ENCODE measurements at places on chromosomes 3 and 15.
A peak's percentile ranks its signal among the peaks of the same experiment; 100 is the strongest.

DNA sequence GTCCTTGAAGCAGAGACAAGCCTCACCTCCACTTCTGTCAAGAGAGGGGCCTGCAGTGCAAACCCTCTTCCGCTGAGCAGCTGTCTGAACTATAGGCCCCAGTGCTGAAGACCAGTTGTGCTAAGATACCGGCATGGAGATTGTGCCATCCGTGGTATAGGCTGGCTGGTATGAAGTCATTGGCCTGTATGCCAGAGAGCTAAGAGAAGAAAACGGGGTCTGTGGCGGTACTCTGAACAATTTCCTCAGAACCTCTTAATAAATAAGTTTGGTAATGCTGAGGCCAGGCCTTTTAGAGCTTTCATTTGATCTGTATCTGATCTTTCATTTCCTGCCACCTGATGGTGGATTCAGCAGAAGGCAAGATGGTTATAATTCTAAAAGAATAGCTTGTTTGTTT lies 123.0 kb downstream of the LRIG1 start:
- DNase-seq = no peak

GRCh38 chr3:139020868-139021234 lies at the start of gene PRR23B:
PRR23B (minus strand) TSS chr3:139020926; CDS start chr3:139020661, 265 bp downstream.
- DNase-seq = no peak

- DNase-seq = no peak
Measured at GRCh38 chr15:62320259-62320658, 155.2 kb upstream of the C2CD4B start.

- no peak for DNase-seq
Measured at GRCh38 chr15:56984681-56985481, 66.4 kb downstream of the TCF12 start.

- DNase-seq = peak; percentile 78
Measured at GRCh38 chr3:2098398-2099027, at the start of gene CNTN4. CNTN4 (plus strand) TSS chr3:2098866.

GRCh38 chr3:100875239-100875638 lies 118.0 kb downstream of the ABI3BP start:
- no peak for DNase-seq

- no peak for DNase-seq
Measured at GRCh38 chr3:11312166-11312565, 40.0 kb downstream of the ATG7 start.

GRCh38 chr15:91915576-91915975 lies 62.1 kb downstream of the SLCO3A1 start:
- peak; percentile 90 for DNase-seq

DNA sequence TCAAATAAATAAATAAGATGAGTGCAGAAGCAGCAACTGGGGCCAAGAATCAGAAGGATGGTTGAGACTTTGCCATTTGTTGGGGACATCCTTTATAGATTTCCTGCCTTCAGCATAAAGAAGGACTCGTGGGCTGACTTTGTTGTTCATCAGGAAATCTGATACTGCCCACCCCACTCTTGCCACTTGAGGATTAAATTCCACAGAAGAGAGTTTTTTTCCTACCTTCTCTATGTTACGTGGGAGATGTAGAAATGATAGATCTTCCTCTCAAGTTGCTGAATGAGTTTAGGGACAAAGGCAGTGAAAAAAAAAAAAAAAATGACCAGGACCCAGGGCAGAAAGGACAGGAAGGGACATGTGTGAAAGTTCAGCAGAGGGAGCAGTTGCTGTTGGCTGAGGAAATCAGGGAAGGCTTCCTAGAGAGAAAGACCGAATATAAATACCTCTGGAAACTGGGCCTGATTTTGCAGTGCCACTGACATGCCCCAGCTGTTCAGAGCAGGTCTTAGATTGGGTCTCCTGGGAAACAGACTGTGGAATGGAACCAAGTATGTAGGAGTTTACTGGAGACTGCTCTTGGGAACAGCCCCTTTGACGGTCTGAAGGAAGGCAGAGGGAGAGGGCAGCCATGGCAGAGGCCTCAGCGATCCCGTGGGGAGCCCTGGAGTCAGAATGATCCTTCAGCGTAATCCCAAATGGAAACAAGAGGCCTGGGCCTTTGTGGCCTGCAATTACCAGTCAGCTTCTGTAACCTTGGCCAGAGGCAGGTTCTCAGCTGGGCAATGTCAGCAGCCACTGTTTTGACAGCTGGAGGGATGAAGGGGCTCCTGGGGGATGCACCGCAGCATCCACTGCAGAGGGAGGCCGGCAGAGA lies 50.9 kb downstream of the C3orf20 start:
- DNase-seq = no peak

- DNase-seq = no peak
Measured at GRCh38 chr3:30553641-30554316, 52.6 kb upstream of the TGFBR2 start.

GRCh38 chr15:58329781-58330671 lies 101.8 kb upstream of the LIPC start:
- DNase-seq = no peak

GRCh38 chr3:72346526-72346926 lies 501.7 kb downstream of the SHQ1 start:
- no peak for DNase-seq

DNA sequence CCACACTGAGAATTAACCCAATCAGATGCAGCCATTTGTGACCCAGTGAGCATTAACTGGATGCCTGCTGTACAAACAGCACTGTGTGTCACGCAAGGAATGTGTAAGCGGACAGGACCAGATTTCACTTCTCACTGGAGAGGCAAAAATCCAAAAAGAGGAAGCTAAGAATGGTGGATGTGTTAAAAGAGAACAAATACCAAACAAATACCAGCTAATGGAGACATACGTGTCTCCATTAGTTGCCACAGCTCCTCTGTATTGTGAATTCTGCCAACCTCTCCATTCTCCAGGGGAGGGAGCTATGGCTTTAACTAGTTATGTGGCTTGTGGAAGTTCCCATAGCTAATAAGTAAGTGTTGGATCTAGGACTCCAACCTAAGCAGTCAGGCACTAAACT lies 2.6 kb downstream of the LTF start:
- DNase-seq = no peak

Data from NCI-H526 treated with DMSO at 0.1 percent for 48 hours (cell line).